MV-4-11 (cell line): ENCODE measurements at places on chromosomes 3 and 15.

- DNase-seq = peak; percentile 98
Measured at GRCh38 chr15:42184296-42184695, 23.8 kb downstream of the VPS39 start.

DNA sequence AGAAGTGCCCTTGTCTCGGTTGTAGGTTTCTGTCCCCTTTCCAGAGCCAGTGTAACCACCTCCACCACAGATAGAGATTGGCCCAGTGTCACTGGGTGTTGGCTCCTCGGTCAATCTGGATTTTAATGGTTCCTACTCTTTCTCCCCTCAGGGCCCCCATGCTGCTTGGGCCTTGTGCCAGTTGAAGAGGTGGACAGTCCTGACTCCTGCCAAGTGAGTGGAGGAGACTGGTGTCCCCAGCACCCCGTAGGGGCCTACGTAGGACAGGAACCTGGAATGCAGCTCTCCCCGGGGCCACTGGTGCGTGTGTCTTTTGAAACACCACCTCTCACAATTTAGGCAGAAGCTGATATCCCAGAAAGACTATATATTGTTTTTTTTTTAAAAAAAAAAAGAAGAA lies 75.2 kb downstream of the BOC start:
- no peak for DNase-seq

- no peak for DNase-seq
Measured at GRCh38 chr15:87959080-87959479, 297.5 kb downstream of the NTRK3 start.

DNA sequence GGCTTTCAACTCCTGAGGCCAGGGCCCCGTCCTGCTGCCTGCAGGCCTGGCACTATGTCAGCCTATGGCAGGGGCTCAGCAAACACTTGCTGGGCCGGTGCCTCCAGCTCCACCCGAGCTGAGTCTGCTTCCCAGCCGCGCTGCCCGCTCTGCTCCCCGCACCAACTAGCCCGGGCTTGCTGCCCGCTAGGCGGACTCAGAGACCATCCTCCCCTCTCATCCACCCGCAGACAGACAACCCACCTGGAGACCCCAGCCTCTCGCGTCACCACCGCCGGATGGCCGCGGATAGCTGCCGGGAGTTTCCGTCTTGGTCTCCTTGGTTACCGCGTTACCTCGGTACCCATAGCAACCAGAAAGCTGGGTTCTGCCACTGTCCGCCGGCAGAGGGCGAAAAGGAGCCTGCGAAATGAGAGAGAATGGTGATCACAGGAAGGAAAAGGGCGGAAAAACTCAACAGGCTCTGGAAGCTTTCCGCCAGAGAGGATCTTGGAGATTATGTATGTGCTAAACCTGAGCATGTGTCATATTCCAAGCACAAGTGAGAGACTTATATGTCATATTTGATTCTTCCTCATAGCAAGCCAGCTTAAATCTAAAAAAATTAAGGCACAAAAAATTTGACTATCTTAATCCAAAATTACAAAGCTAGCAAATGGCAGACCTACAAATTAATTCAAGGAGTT lies at the start of gene ZBBX:
Gene ZBBX, minus strand, starts transcription at position 294 of the 686 bp plus-strand sequence. CDS start 7,396 bp downstream, outside the sequence.
- peak; percentile 82 for DNase-seq

GRCh38 chr15:43133430-43134156 lies at the start of gene TMEM62:
TMEM62 (plus strand) TSS chr15:43133586; CDS start chr15:43133803, 217 bp downstream.
- DNase-seq = peak; percentile 83

DNA sequence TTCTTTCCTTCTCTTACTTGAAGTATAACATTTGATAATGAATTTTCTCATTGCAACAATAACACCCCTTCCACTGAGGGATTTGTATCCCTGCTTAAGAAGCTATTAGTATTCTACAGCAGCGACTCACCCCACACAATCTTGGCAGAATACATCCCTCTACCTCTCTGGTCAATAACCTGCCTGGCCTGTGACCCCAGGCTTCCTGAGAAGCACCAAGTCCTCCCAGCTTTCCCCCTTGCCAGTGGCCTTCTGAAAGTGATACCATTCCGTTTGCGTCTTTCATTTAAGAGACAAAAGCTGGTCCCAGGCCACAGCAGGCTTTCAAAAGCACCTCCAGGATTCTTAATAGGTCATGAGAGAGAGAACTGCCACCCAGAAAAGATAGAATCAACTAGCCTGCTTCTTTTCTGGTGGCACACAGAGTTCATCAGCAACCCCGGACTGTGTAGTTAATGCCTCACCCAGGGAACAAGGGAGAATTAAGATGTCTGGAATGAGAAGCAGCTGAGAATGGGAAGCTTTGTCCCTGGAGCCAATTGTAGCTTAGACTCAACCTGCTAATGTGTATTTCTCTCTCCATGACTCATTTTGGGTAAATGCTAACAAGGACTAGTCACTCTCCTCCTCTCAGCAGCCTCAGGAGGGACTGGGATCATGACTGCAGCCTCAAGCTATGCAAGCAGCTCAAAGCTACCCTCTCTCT lies 101.0 kb upstream of the CPNE4 start:
- no peak for DNase-seq

DNA sequence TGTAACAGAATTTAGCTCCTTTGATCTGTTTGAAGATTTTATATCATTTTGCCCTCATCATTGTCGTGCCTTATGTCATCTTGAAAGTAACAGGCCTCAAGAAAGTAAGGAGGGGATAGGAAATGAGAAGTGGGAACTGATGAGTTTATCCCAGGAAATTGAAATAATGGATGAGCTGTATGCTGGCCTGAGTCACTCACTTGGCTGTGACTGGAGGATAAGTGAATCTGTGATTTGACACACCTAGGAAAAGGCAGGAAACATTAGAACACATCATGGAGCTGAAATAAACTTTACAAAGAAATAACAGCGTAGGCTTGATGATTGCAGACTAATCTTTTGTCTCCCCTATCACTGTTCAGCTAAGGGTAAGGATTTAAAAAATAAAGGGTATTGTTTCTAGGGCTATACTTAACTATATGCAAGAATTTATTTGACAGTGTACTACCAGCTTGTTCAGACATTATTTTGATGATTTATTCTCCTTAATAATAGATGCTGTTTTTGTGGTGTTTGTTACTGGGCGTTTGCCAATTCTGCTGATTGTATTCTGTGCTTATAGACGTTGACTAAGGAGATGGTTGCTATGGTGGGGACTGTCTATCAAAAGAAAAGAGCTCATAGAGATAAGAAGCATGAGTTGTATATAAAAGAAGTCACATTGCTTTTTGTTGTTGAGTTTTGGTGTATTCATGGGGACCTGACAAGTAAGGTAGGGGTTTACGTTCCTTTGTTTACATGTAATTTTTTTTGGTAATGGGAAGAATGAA lies 105.6 kb upstream of the ROPN1 start:
- no peak for DNase-seq

- DNase-seq = peak; percentile 62
Measured at GRCh38 chr3:171776839-171777583, 33.3 kb downstream of the PLD1 start.

- no peak for DNase-seq
Measured at GRCh38 chr3:54859184-54859583, 68.7 kb downstream of the LRTM1 start.

DNA sequence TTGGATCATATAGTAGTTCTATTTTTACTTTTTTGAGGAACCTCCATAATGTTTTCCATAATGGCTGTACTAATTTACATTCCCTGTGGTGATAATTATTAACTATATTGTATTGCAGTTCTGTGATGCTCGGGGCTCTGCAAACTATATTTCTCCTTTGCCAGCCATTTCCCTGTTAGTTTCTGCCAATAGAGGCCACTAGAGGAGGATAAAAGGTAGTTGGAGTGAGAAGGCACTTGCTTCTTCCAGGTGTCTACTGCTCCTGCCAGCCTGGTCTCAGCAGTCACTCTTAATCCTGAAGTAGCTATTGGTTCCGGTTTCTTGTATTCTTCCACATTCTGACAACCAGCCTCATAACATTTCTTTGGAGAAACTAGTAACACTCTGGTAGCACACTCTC lies 233.9 kb upstream of the GBE1 start:
- DNase-seq = no peak

DNA sequence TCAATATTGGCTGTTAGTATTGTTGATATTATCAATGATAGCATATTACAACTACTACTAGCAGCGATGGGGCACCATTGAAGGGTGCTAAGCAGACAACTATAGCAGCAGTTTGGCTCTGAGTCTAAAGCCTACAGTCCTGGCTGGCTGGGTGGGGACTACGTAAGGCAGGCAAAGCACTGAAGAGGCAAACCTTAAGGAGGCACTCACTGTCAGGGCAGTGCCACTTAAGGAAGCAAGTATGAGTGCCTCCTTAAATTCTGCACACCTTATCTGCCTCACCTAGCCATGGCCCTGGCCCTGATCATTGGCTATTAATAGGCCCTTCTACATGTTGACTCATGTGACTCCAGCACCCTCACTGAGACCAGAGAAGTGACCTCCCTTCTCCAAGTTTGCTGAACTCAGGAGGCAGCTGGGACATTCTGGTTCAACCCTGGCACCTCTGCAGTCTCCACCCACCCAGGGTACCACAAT lies 20.6 kb downstream of the CDCP1 start:
- no peak for DNase-seq

DNA sequence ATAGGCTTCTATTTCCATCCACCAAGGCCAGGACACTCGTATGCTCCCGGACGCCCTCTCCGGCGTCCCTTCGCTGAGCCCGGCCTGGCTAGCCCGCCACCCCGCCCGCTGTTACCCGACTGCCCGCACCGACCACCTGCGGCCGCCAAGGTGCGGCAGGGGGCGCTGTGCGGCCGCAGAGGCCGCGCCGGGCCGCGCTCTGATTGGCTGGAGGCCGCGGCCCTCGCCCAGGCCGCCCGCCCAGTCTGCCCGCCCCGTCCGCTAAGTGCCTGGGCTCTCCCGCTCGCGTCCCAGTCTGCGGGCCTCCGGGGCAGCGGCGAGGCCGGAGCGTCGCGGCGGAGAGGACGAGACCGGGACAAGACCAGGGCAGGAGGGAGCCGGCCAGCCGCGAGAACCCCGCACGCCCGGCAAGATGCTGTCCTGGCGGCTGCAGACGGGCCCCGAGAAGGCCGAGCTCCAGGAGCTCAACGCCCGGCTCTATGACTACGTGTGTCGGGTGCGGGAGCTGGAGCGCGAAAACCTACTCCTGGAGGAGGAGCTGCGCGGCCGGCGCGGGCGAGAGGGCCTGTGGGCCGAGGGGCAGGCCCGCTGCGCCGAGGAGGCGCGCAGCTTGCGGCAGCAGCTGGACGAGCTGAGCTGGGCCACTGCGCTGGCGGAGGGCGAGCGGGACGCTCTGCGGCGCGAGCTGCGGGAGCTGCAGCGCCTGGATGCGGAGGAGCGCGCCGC lies at the start of gene SYNM:
Gene SYNM, plus strand, starts transcription at position 293 of the 726 bp plus-strand sequence. Its CDS starts 120 bp downstream, at position 413.
- peak; percentile 24 for DNase-seq

GRCh38 chr3:52724511-52724910 lies 18.6 kb downstream of the SPCS1 start:
- no peak for DNase-seq

- DNase-seq = no peak
Measured at GRCh38 chr3:79297245-79297960, 470.4 kb downstream of the ROBO1 start.

DNA sequence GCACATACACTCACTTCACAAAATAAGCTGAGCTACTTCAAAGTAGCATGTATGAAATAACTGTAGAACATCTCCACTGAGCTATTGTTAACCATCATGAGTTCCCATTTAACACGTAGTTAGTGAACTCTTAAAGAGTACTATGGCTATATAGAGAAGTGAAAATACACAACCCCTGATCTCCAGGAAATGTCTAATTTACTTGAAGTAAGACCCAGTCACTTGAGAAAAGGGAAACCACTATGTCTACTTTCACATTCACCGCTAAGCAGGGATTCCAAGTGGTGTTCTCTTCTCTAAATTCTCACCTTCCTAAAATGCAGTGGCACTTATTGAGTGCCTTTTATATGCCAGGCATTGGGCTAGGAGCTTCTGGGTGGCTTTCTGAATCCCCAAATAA lies 35.0 kb upstream of the COLQ start:
- peak; percentile 97 for DNase-seq

GRCh38 chr15:80578871-80579270 lies 116.2 kb upstream of the ABHD17C start:
- DNase-seq = no peak

DNA sequence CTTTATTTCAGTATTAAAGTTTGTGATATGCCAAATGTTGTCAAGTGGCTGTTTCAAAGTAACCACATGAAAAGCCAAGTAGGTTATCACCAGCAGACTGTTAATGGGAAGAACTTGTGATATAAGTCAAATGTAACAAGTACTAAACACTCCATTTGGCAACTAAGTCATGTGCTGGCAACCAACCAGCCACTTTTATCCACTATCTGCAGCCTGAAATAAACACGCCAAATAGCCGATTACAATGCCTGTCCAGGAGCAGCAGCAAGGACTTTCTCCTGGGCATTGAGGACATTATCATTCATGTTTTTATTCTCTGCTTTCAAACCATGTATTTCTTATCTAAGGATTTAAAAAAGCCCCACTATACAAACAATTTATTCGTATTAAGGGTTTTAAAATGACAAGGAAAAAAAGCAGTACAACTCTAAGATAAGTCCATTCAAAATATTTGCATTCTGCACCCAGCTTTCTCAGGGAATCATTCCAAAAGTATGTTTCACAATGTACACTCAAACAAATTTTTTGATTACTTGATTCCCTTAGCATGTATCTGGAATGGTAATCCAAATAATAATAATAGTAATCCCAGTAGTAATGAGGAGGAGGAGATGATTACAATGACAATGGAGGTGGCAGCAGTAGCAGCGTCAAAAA lies 448.6 kb downstream of the ERC2 start:
- DNase-seq = no peak

DNA sequence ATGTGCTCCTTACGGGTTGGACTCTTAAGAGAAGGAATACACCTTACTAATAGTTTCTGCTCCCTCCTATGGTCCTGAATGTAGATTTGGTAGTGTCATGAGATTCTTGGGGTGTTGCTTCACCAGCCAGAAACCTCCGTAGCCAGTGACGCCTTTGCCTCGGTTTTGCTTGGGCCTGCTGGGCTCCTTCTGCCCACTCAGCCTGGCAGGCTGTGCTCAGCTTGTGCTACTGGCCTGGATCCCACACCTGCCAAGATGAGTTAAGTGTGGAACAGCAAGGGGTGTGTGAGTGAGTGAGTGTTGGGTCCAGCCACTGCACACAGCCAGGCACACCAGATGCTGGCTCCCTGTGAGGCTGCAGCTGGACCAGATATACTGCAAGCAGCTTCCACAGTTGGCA lies 560.1 kb downstream of the NLGN1 start:
- DNase-seq = no peak

DNA sequence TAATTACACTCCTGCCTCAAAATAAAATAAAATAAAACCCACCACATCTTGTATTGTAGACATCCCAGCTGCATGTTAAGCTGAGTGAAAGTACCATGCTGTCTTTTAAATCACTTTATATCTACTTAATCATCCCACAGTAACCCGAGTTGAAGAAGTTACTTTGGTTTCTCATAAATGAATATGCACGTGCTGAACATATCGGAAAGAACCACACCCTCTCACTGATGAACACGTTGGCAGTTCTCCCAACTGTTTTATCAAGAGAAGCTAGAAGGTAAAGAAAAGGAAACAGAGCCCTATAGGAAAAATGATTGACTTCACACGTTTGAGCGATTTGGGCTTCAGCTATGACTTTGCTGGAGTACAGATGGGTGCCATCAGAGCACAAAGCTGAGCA lies 15.9 kb upstream of the TM4SF19 start:
- DNase-seq = no peak

- no peak for DNase-seq
Measured at GRCh38 chr3:43053291-43053690, 52.6 kb downstream of the POMGNT2 start.
